Suprapubic skin (tissue), 4 donors: ENCODE measurements at places on chromosomes 1 and 21. TPM values are rescaled to one million over a fixed set of nuclear protein-coding genes. Genes with fewer than 3 reads are reported as not detected.

Gene RNF186
- total RNA-seq: not detected

DNA sequence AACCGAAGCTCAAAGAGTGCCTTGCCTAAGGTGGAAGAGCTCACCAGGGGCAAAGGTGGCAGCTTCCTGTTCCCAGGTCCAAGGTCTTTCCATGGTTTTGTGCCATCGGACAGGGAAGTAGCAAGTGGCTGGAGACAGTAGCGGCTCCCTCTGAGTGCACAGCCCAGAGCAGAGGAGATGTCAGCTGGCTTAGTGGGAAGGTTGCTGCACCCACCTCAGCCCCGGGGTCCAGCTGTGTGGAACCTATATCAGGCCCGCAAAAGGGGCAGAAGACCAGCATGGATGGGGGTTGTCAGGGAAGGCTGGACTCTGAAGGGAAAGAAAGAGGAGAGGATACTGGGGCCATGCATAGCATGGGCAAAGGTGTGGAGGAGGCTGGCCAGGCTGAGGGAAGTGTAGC lies 6.8 kb downstream of the IKBKE start:
- no peak overlapping the region for H3K27ac ChIP-seq
- no peaks in the 10 kb centered on the region for H3K27me3 ChIP-seq
- DNase-seq: no peak
- peaks cover 50% of the 10 kb centered on the region for H3K4me1 ChIP-seq

DNA sequence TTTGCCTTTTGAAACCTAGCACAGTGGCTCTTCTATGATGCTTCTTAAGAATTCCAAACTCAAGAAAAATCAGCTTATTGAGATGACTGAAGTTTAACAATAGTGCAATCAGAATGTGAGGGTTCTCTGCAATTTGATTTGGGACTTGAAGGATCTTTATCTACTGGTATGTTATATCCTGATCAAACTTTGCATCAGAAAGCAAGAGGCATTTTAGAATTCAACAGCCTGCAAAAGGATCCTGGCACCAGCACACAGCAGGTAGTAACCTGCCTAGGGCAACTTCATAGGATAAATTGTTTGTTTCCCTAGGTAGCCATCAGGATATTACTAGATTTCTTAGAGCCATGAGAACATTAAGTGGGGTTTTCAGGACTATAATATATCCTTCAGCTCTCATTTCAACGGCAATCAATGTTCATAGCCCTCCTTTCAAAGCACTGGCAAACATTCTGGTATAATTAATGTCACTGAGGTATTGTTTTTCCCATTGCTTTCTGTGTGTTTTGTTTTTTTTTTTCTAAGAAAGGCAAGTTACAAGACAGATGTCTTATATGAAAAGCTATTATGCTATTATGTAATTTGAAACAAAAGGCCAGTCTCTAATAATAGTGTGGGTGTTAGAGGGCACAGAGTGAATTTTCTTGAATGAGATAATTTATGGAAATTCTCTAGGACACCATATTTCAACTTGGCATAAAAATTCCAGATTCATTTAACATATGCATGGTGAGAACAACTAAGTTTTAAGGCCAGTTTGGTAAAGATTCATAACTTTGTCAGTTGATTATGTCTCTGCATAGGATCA lies 34.5 kb downstream of the NTNG1 start:
- H3K36me3 ChIP-seq: no peaks in the 10 kb centered on the region
- no peak overlapping the region for H3K27ac ChIP-seq
- no peaks in the 10 kb centered on the region for H3K27me3 ChIP-seq
- no peak overlapping the region for H3K4me3 ChIP-seq
- no peak for DNase-seq

DNA sequence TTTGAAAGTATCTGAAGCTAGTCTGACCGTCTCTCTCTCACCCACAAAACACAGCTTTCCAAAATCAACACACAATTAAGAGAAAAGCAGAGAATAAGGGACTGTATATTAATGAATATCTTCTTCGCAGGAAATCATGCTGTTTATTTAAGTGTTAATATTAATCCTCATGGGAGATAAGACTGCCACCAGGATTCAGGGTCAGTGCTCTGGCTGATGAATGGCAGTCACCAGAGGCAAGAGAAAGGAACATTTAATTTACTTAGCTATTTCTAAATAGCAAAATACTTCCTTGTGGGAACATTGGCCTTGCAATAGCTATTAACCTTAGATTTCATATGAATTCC lies 2.2 kb downstream of the SCYL3 start:
- no peaks in the 10 kb centered on the region for H3K27me3 ChIP-seq
- no peak for DNase-seq
- H3K4me3 ChIP-seq: peak overlapping the region; percentile 84

DNA sequence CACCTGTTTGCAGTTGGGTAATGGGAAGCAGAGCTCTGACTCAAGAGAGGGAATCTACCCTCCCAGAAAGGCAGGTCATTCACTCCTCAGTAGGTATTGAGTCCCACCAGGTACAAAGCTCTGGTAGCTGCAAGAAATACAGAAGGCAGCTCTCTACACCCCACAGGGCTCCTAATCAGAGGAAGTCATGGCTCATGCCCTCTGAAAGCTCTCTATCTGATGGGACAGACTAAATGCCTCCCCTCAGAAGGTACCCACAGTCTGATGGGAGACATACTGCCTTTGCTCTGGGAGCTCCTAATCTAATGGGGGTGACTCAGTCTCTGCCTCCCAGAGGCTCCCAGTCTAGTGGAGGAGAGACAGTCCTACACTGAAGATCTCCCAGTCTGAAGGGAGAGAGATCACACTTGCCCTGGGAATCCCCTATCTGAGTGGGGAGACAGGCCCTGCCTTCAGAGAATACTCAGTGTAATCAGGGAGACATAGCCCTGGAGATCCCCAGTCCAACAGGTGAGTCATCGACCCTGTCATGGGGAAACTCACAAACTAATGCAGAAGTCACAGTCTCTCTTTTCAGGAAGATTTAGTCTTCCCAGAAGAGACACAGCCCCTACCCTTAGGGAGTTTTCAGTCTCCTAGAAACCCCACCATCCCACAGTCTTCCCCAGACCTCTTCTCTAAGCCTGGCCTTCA lies 23.7 kb downstream of the CAMK1G start:
- H3K27ac ChIP-seq: no peak overlapping the region
- no peaks in the 10 kb centered on the region for H3K36me3 ChIP-seq
- no peak overlapping the region for H3K4me3 ChIP-seq
- DNase-seq: no peak

DNA sequence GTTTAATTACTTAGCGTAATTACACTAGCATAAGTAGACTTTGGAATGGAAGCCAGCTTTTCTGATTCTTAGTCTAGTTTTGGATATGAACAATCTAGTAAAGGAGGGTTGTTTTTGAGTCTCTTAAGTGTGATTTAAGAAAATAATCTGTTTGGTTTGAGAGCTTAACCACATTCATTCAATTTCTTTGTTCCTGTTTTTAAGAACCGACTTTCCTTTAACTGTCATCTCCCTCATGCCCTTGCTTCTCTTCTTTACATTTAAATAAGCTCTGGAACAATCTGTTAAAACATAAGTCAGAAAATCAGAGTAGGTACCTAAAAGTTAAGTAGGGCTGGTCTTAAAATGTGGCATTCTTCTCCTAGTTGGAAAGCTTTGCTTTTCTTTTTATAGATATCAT lies 27.7 kb downstream of the CDC42 start:
- DNase-seq: no peak
- H3K36me3 ChIP-seq: peaks cover 44% of the 10 kb centered on the region
- peaks cover 45% of the 10 kb centered on the region for H3K4me1 ChIP-seq
- H3K4me3 ChIP-seq: no peak overlapping the region
